ENCODE measurements at places on chromosomes 7 and 10. TPM values are rescaled to one million over a fixed set of nuclear protein-coding genes. Genes with fewer than 3 reads are reported as not detected.

Gene PRSS37
- not detected for total RNA-seq

DNA sequence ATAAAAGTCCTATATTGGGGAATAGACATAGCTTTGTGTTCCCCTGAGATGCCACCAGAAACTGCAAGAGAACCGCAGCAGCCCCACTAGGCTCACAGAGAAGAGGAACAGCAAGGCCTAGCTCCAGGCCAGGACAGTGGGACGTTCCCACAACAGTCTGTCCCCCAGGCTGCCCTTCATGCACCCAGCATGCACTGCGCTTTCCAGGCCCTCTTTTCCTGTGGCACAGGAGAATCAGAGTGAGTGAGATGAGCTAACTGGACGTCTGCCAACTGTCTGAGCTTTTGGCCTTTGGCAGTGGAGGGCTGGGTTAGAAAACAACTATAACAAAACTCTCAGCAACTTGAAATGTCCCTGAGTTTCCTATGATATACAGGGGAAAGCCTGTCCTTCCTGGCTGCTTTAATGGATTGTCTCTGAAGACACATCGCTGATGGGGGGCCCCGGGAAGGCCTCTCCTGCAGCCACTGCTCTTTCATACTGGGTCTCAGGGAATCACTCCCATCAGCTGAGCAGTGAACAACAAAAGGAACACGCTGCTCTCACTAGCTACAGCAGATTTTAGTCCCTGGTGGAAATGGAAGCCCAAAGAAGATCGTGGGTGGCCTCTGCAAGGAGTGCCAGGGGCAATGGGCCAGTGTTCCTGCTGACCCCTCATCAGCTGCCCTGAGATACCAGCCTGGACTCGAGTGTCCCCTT lies 53.5 kb downstream of the PODXL start:
- no peak for DNase-seq

GRCh38 chr7:84823530-84823929 lies 363.3 kb downstream of the SEMA3D start:
- no peak for DNase-seq

- peak; percentile 73 for DNase-seq
These were observed 4.5 kb downstream of the SAP25 start for GRCh38 chr7:100568896-100569844.

Gene GARS1
- total RNA-seq, result 111 TPM

Gene ZNF212
- 16.6 TPM for total RNA-seq
